ENCODE measurements at places on chromosomes 7 and 10.
A peak's percentile ranks its signal among the peaks of the same experiment; 100 is the strongest.

- DNase-seq = peak; percentile 48
These were observed at the start of gene CALY for GRCh38 chr10:133336577-133337369. TSS of gene CALY (minus strand) at chr10:133336896. CDS start at chr10:133328989, 7,907 bp downstream.

DNA sequence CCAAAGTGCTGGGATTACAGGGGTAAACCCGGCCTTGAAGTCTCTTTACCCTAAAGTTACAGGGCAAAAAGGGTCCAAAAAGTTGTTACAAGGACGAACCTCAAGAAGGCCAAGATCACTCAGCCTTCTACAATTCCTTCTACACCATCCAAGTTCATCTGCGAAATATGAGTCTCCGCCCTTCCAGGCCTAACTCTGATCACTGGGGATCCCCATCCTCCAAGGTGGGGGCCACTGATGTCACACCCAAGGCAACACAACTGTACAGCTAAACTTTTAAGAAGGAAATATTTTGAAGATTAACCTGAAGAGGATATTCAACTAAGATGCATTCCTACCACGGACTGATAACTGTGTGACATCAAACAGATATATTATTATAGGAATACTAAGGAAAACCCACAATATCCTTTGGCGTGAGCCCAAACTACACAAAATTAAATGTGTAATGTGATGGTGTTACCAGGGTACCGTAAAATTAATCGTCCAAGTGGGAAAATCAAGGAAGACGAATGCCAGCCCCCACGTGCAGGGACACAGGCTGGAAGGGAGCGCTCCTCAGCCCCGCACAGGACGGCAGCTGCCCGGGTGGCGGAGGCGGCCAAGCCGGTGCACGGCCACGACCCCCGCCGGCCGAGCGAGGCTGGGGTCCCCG lies 1.0 kb downstream of the PAXIP1 start:
- DNase-seq = no peak

- no peak for DNase-seq
These were observed 355.0 kb downstream of the GLRX3 start for GRCh38 chr10:130491011-130491692.

DNA sequence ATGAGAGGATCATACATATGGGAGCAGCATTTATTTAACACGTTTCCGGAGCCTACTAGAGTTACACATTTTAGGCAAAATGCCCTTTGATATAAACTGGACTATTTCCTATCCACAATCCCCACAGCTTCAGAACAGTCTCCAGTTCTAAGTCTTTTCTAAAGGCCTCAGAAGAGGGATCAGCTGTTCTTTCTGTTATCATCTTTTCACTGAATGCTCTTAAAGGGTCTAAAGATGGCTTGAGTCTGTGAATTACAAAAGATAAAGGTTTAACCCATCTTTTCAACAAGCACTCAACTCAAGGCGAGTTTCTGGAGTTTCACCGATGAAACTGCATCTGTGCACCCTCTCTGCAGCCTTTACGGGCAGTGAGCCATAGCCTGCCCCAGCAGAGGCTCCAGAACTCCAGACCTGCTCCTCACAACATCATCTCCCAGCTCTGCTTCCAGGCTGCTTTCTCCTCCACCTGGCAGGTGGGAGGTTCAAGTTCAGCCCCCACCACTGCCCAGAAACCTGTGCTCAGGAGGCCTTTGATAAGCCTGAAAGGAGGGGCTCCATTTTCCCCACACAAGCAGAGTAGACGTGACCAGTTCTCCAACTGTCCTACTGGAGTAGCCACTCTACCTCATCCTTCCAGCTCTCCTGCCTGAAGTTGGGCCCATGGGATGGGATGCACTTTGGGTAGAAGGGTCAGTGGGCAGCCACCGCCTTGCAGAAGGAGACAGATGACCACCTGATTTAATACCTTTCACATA lies 53.4 kb downstream of the HSPA12A start:
- no peak for DNase-seq

Measured in NCI-H1930 (cell line).